ENCODE measurements at places on chromosomes 13 and 19. TPM values are rescaled to one million over a fixed set of nuclear protein-coding genes. Genes with fewer than 3 reads are reported as not detected.
A peak's percentile ranks its signal among the peaks of the same experiment; 100 is the strongest.

Gene LRP3
- total RNA-seq, result 27.2 TPM

- no peak for DNase-seq
Observed at GRCh38 chr13:102724923-102725322, 30.1 kb upstream of the METTL21C start.

Gene VSIG10L
- total RNA-seq, result 1.7 TPM

Gene SMIM24
- total RNA-seq, result not detected

DNA sequence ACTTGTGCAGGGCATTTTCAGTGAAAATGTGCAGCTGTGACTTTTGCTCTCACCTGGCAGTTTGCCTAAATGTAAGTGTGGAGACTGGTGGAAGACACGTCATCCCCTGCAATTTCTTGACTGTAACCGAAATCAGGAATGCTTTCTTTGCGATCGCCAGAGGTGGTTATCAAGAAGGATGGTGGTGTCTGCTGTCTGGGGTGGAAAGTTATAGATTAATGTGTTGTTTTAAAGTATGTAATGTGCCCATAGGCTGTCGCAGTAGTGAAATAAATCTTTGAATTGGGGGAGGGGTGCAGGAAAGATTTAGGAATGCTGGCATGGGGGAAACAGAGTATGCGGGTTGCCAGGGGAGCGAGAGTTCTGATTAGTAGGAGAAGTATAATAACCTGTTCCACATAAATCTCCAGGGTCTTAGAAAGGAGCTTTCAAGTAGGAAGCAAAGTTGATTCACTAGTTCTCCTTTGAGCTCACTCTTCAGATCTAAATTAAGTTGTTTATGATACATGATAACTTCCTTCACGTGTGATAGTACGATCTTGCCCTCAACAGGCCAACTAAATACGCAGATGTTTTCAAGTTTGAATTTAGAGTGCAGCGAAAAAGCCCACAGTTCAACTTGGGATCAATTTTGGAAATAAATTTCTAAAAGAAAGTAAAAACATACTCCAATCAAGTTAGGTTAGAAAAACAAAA lies 1520.0 kb upstream of the SLC10A2 start:
- no peak for DNase-seq

DNA sequence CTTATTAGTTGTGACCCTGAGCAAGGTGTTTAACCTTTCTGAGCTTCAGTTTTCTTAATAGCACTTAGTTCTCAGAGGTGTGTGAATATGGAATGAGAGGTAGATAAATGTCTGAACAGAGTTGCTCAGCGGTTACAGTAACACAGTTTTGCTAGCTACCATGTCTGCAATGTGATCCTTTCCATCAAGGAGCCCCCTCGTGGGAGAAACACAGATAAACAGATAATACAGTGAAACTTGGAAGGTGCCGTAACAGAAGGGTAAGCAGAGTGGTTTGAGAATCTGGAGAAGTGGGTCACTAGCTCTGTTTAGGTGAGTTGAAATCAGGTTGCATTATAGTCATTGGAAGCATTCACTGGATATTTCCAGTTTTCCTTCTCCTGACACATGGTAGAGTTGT lies 38.9 kb downstream of the IRS2 start:
- no peak for DNase-seq

DNA sequence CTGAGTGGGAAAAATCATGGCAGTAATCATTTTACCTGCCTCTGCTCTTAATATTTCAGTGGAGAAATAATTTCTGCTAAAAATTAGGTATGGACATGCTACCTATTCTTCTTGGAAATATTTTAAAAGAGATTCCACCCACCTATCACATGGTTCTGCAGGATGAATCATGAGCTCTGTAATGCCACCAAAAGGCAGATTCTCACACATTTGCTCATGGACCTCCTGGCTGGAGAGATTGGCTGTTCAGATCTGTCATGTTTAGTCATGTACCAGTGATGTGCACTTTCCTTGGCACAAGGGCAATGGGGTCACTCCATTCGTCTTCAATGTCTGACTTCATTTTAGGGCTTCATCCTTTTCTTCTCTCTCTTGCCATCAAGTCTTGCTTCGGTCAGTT lies 101.8 kb upstream of the MBNL2 start:
- no peak for DNase-seq

- DNase-seq, result no peak
Observed at GRCh38 chr13:78020861-78021260, 102.2 kb upstream of the EDNRB start.

- DNase-seq, result no peak
Observed at GRCh38 chr13:24361113-24361512, 51.7 kb downstream of the C1QTNF9 start.

GRCh38 chr13:20182231-20182846 lies 10.4 kb downstream of the GJB2 start:
- DNase-seq, result no peak

DNA sequence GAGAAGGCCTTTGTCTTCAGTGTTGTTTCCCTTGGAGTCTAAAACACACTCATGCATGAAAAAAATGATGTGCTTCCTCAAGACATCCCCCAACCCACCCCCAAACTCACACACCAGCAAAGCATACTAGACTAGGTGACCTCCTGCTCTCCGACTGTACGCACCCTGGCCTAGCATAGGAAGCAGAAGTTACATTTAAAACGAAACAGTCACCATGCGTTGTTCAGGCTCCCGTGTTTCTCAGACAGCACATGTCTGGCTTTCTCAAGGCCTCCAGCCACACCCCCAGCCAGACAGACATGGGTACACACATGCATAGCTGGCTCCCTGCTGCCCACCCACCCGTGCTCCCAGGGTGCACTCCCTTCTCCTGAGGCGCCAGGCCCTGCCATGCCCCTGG lies 28.7 kb upstream of the C1QTNF9 start:
- no peak for DNase-seq

Gene CGB3
- total RNA-seq, result not detected

DNA sequence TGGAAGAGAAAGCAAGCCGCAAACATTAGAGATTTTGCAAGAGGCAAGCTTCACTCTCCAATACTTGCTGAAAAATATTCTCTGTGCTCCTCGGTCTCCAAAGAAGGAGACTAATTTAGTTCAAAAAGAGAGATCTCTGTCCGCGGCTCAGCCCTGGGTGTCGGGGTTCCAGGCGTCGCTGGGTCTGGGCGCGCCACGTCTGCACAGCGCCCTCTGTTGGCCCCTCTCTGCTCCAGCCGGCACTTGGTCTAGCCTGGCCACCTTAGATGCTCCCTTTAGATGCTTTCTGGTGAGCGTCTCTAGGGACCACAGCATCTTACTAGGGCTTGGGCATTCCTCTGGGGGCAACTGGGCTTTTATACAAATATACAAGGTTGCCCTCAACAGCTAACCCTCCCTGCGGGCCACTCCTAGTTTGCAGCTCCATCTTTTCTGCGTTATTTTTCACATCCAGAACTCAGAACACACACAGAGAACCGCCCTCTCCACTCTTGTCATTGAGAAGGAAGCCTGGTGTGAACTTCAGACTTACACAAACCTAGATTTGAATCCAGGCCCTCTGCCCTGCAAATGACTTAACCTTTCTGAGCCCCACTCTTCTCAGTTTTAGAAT lies 78.3 kb downstream of the CYSLTR2 start:
- DNase-seq, result peak; percentile 56

Gene ZNF737
- total RNA-seq, result 15.4 TPM

DNA sequence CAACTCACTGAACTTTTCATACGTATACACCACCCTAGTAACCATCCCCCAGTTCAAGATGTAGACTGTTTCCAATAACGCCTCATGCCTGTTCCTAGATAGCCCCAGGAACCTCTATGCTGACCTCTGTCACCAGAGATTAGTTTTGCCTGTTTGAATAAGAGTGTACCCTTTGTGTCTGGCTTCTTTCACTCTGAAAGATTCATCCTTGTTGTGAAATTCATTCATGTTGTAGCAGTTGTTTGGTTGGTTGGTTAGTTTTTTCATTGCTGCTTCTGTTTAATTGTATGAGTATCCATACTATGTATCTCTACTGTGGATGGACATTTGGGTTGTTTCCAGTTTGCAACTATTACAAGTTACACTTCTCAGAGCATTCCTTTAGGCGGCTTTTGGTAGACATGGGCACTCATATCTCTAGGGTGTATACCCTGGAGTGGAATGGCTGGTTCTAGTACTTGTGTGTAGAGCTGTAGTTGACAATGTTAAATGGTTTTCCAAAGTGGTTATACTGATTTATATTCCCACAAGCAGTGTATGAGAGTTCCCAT lies 1.6 kb downstream of the RNASEH2B start:
- no peak for DNase-seq

Gene KLHL1
- not detected for total RNA-seq

Gene MADCAM1
- not detected for total RNA-seq

Gene ONECUT3
- not detected for total RNA-seq

DNA sequence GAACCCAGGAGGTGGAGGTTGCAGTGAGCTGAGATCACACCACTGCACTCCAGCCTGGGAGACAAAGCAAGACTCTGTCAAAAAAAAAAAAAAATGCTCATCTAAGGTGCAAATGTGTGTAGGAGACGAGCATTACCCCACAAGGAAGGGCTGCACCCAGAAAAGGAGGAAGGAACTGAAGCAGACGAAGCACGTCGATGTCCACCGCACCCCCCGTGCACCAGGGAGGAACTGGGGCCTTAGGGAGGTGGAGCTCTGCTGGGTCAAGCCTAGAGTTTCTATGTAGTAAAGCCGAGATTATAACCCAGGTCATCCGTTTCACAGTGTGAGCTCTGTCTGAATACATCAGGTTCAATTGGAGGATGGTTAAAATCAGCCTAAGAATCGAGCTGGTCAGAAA lies 1.1 kb downstream of the VSTM1 start:
- DNase-seq, result peak; percentile 57

Gene CGB1
- not detected for total RNA-seq

DNA sequence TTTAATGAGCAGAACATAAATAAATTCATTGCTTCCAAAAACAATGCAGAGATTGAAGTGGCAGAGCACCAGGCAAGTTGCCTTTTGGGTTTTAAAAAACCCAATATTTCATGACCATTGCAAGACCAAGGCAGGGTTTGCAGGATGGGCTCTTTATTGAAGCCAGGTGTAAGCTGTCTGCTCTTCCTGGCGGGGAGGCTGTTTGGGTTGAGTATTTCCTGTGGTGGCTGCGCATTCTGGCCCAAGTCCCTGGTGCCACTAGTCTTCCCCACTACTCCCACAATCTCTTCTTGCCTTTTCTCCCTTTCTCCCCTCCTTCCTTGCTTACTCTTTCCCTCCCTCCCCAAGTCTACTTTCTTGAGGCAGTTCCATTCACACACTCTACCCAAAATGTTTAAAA lies 116.4 kb downstream of the AKAP11 start:
- DNase-seq, result no peak

GRCh38 chr19:11649941-11650340 lies 52.7 kb downstream of the ZNF627 start:
- no peak for DNase-seq

GRCh38 chr19:35184267-35184666 lies 29.7 kb downstream of the FXYD5 start:
- DNase-seq, result no peak

- DNase-seq, result no peak
Observed at GRCh38 chr19:56966697-56967299, 126.3 kb upstream of the PEG3 start.

GRCh38 chr19:49497047-49497788 lies 984 bp downstream of the RPS11 start:
- DNase-seq, result peak; percentile 86

DNA sequence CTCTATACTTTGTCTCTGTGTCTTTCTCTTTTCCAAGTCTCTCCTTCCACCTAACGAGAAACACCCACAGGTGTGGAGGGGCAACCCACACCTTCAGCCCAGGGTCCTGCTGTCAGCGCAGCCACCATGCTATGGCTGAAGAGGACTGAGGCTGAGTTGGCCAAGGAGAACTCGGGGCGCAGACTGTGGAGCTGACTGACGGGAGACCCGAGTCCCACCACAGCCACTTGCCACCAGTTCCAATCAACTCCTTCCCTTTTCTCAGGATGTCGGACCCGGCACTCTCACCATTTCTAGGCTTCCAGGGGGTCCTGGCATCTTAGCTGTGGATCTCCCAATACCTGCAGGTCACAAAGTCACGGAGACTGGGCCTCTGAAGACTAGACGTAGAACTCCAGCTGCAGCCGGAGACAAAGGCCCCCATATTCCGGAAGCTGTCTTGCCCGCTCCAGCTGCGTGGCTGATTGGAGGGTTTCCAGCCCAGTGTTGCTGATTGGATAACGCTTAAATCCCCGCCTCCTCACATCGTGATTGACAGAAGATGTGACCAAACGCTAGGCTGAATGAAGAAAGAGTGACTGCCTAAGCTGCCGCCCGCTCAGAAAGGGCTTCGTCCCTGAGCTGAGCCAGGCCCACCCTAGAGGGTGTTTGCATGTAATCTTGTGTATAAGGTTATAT lies 63.6 kb downstream of the ZNF429 start:
- peak; percentile 94 for DNase-seq

DNA sequence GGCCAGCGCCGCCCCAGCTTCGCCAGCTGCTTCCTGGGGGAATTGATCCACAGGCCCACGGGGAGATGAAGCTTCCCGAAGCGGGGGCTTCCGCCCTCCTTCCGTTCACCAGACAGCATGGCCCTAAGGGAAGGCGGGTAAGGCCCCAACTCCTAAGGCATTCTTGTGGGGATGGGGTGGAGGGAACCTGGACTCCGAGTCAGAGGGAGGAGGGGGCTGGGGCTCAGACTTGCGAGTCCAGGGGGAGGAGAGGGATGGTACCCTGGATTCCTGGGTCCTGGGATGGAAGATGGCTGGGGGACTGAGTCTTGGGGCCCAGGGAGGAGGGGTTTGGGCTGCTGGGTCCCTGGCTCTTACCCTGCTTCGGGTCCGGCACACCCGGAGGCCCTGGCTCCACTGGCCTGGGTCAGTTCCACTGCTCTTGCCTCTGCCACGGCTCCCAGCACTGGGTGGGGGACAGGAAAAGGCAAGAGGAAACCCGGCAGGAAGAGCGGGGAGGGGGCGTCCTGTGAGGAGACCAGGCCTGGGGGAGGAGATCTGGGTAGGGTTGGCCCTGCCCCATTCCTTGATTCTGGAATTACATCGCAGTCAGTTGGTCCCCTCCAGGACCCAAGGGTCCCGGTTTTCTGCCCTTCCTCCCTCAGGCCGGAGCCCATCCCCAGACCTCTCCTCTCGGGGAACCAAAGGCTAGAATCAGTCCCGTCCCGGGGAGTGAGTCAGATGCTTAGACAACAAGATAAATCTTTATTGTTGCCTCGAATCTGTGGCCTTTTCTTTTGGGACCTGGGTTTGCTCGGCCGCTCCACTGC lies at the start of gene RASIP1:
TSS of gene RASIP1 (minus strand) at position 447 of the 809 bp plus-strand sequence. CDS start at position 119, 328 bp downstream.
- no peak for DNase-seq

DNA sequence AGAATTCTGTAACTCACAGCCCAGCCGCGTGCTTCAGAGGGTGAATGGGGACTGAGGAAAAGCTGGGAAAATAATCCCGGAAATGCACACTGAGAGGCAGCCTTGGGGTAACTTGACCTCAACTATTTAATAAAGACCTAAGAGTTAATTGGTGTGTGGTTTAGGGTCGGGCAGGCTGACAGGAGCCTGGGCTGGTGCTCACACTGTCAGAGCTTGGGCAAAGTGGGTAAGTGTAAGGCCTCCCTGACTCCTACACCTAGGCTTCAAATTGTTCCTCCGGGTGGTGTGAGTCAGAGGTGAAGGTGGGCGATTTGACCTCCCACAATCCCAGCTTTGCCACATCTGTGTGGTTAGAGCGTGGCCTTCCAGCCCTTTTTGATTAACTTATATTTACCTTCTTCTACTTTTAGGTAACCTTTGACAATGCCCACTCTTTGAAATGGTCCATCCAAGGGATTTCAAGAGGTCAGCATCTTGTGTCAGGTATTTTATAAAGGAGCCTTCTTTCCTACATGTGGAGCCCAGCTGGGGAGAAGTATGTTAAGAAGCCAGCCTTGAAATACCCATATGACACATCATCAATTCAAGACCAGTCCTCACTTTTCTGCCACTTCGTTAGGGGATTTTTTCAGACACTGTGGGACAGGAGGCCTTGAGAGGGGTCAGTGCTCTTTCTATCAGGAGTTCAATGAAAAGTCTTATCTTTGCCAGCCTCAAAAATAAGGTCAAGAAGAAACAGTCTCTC lies 114.2 kb downstream of the NUFIP1 start:
- DNase-seq, result no peak

Gene VSTM2B
- total RNA-seq, result not detected

All from aorta (tissue), 5 donors.